ENCODE measurements at places on chromosomes 3 and 15.

- H3K36me3 ChIP-seq, result peaks cover 6% of the 10 kb centered on the region
- peak overlapping the region; percentile 58 for H3K27ac ChIP-seq
- H3K4me3 ChIP-seq, result no peak overlapping the region
- DNase-seq, result no peak
- no peaks in the 10 kb centered on the region for H3K27me3 ChIP-seq
Observed at GRCh38 chr3:194138732-194139070, 2.8 kb downstream of the HES1 start.

DNA sequence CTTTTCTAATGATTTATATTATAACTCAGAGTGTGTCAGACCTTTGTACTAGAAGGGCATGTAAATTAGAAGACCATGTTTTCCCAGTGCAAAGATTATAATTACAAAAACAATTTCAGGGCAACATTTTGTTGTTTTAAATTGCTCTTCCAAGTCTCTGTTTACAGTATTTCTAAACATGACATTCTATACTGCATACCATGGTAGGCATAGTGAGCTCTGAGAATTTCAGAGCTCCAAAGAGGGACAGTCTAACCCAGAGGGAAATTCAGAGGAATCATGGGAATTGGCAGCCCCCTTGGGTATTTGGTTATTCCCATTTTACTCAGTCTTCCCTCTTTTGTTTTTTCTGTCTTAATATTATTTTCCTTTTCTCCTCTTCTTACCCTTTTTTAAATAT, 361.5 kb upstream of the SEMA6D start:
- no peaks in the 10 kb centered on the region for H3K27me3 ChIP-seq
- no peak overlapping the region for H3K4me3 ChIP-seq
- H3K4me1 ChIP-seq, result no peaks in the 10 kb centered on the region
- DNase-seq, result no peak

- no peak overlapping the region for H3K4me3 ChIP-seq
- no peak for DNase-seq
- no peaks in the 10 kb centered on the region for H3K36me3 ChIP-seq
- H3K27me3 ChIP-seq, result no peaks in the 10 kb centered on the region
- no peaks in the 10 kb centered on the region for H3K4me1 ChIP-seq
Observed at GRCh38 chr3:38332201-38332600, 14.4 kb upstream of the XYLB start.

DNA sequence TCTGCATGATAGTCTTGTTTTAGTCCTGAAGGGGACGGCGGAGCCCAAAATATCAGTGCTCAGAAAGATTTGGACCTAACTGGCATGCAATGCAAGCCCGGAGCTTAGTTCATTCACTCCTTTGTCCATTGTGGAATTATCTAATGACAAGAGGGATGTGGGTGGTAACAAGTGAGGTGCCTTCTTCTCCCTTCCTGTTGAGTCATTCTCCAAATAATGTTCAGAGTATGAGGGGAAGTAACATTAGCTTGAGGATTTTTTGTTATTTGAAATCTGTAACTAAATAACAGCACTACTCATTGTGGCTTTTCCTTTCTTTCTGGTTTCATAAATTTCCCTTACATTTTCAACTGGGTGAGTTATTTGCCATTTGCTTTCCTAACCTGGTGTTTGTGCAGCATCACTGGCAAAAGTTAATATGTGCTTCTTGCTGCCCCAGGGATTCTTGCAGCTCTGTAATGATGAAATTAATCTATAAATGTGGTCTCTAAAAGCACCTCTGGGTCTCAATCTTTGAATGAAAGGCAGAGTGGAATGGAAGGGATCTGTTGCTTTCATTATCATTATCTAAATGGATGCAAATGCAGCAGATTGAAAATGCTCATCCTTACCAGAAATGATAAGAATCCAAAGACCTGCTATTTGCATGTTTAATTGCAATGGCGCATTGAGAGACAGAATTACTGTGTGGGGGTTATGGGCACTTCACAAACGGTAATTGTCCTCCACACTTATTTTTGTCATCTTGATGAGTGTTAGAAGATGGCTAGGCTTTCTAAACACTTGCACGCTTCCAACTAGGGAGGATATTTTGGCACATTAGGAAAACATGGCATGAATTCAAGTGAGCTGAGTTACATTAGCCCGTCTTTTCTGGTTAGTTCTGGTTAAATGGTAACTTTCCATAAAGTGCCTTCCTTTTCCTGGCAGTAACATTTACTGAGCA, 89.9 kb upstream of the MITF start:
- H3K4me1 ChIP-seq, result no peaks in the 10 kb centered on the region
- no peaks in the 10 kb centered on the region for H3K36me3 ChIP-seq
- no peaks in the 10 kb centered on the region for H3K27me3 ChIP-seq
- no peak overlapping the region for H3K4me3 ChIP-seq
- DNase-seq, result no peak

GRCh38 chr3:50226888-50227389, 9.1 kb upstream of the GNAI2 start:
- H3K36me3 ChIP-seq, result no peaks in the 10 kb centered on the region
- H3K4me1 ChIP-seq, result peaks cover 15% of the 10 kb centered on the region
- H3K27me3 ChIP-seq, result no peaks in the 10 kb centered on the region
- H3K4me3 ChIP-seq, result peak overlapping the region; percentile 62
- DNase-seq, result no peak
- no peak overlapping the region for H3K27ac ChIP-seq

DNA sequence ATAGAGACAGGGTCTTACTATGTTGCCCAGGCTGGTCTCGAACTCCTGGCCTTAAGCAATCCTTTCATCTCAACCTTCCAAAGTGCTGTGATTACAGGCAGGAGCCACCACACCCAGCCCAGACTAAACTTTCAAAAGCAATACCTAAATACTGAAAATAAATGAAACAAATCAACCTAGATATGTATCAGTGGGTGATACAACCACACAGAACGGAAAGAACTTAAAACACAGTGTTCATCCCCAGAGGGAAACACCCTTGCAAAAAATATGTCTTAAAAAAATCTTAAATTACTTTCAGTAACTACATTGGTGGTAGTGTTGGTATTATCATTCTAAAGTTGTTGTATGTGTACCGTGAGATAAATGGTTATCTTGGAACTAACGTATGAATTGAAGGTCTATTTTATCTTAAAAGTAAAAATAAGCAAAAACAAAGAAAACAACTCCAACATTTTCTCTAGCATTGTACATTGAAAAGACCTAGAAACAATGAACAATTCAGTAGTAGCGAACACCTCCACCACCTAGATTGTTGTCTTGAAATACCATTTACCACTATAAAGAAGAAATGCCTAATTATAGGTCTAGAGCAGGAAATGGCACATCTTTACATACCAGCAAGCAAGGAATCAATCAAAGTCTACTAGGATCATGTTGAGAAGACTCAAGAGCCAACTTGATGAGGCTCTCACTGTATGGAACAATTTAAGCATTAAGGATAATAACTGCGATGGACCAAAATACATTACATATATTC, 24.7 kb downstream of the SLTM start:
- DNase-seq, result no peak
- no peaks in the 10 kb centered on the region for H3K4me1 ChIP-seq
- peaks cover 10% of the 10 kb centered on the region for H3K36me3 ChIP-seq
- H3K27ac ChIP-seq, result no peak overlapping the region
- no peak overlapping the region for H3K4me3 ChIP-seq
- H3K27me3 ChIP-seq, result no peaks in the 10 kb centered on the region

- no peaks in the 10 kb centered on the region for H3K36me3 ChIP-seq
- H3K27me3 ChIP-seq, result no peaks in the 10 kb centered on the region
- no peak overlapping the region for H3K4me3 ChIP-seq
- H3K4me1 ChIP-seq, result peaks cover 2% of the 10 kb centered on the region
Observed at GRCh38 chr15:36643551-36643950, 64.1 kb downstream of the CDIN1 start.

DNA sequence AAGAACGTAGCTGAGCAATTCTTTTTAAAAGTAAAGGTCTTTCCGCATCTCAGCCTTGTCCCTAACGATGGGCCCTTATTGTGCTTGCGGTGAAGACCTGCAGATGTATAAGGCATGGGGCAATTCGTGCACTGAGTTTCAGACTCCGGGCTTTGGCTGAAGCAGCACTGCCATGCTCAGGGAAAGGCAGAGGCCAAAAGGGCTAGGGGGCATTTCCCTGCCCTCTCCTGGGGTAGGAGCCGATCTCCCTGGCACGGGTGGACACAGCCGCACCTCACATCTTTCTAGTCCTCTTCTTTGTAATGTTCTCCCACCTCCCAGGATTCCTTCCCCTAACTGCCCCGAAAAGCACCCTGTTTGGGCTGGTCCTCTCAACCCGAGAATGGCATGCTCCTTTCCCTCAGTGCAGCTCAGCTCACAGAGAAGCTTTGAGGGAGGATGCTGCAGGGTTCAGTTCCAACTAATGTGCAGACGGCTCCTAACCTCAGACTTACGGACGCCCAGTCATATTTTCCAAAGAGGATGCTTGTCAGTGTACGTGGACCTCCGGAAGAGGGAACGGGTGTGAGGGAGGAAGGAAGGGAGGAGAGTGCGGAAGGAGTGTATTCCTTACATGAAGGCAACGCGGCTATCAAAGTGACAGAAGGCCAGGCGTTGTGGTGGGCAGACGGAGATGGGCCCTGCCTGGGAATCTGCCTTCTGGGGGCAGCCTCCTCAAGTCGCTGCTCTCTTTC, 61.2 kb downstream of the SYNM start:
- no peaks in the 10 kb centered on the region for H3K4me1 ChIP-seq
- no peaks in the 10 kb centered on the region for H3K27me3 ChIP-seq
- no peak for DNase-seq
- H3K36me3 ChIP-seq, result peaks cover 11% of the 10 kb centered on the region
- H3K4me3 ChIP-seq, result no peak overlapping the region

DNA sequence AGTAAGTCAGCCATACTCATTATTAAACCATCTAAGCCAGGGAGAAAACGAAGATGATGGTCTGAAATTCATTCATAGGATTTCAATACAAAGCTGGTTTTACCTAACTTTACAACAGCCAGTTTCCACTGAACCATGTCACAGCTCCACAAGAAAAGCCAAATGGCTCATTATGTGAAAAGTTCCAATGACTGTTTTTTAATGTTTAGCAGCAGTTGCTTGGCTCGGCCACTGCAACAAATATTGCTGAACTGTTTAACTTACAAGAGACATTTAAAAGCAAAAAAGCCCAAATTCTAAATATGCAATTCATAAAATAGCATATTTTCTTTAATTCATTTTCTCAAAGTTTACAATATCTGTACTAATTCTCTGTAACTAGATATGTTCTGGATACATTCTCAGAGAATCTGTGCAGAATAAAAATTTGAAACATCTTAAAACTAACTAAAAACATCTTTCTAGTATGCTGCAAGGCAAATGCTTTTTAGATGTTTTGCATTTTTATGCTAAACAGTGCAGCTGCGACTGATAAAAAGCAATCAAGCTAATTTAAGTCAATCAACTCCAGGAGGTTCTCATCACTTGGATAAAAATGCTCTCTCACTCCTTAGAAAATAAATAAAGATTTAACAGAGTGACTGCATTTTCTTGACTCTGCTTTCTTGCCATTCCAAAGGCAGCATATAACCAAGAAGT, 356.5 kb downstream of the ERC2 start:
- no peak overlapping the region for H3K4me3 ChIP-seq
- peaks cover 3% of the 10 kb centered on the region for H3K4me1 ChIP-seq
- no peaks in the 10 kb centered on the region for H3K36me3 ChIP-seq
- no peaks in the 10 kb centered on the region for H3K27me3 ChIP-seq
- DNase-seq, result no peak

DNA sequence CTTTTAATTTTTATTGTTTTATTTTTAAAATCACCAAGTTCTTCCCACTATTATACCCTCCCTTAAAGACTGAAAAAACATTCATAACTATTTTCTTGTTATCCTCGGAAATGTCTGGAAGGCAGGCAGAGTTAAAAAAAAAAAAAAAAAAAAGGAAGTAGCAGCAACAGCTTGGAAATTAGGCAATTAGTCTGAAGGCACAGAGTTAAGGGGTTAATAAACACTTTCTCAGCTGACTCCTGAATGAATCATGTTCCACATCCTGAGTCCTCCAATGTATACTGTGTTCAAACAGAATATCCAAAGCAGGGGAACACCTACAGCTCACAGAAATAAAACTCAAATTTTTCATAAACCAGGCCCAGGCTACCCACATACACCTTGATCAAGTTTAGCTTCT, 5.8 kb downstream of the HEXA start:
- H3K27me3 ChIP-seq, result no peaks in the 10 kb centered on the region
- no peak for DNase-seq
- H3K4me1 ChIP-seq, result no peaks in the 10 kb centered on the region
- no peak overlapping the region for H3K4me3 ChIP-seq
- peaks cover 4% of the 10 kb centered on the region for H3K36me3 ChIP-seq
- H3K27ac ChIP-seq, result no peak overlapping the region

GRCh38 chr3:177251755-177252154, 54.5 kb upstream of the TBL1XR1 start:
- no peak overlapping the region for H3K4me3 ChIP-seq
- H3K27me3 ChIP-seq, result no peaks in the 10 kb centered on the region
- H3K36me3 ChIP-seq, result no peaks in the 10 kb centered on the region
- no peaks in the 10 kb centered on the region for H3K4me1 ChIP-seq
- peak; percentile 3 for DNase-seq
- no peak overlapping the region for H3K27ac ChIP-seq

DNA sequence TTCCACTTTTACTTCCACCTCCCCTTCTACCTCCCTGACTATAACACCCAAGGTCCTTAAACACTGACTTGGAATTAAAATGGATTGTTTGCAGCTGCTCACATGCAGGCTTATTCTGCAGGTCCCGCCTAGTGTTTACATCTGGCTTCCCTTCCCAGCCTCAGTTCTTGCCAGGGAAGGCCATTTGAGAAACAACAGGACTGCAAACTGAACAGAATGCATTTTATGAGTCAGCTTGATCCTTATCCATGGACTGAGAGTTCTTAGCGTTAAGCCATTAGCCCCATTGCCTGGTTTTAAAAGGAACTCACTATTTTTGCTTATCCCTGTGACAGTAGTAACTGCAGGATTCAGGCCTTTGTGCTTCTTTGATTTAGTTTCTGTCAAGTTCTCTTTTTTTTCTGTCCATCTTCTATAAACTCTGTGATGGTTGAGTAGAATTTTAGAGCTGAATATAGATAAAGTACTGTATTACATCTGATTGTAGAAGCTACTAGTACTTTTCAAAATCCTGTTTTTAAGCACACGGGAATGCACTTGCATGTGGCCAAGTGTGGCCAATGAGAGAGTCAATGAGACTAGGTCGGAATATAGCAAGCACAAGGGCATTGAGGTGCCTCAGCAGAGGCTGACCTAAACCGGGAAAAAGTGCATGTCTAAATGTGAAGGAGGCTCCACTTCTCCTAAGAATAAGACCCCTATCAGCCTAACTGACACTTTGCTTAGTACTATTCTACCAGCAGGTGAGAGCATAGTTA, 106.4 kb downstream of the TUSC7 start:
- H3K4me1 ChIP-seq, result no peaks in the 10 kb centered on the region
- H3K27ac ChIP-seq, result peak overlapping the region; percentile 68
- DNase-seq, result peak; percentile 2
- H3K4me3 ChIP-seq, result no peak overlapping the region

GRCh38 chr15:90512276-90512675, 17.4 kb upstream of the CRTC3 start:
- H3K4me1 ChIP-seq, result no peaks in the 10 kb centered on the region
- DNase-seq, result no peak
- no peak overlapping the region for H3K4me3 ChIP-seq
- no peak overlapping the region for H3K27ac ChIP-seq
- peaks cover 1% of the 10 kb centered on the region for H3K36me3 ChIP-seq

All from trophoblast cell (in vitro differentiated cells and primary cell).